Brain (organoid and tissue), 16 donors: ENCODE measurements at places on chromosomes 2 and 18. TPM values are rescaled to one million over a fixed set of nuclear protein-coding genes. Genes with fewer than 3 reads are reported as not detected.

Gene NEU2
- polyA plus RNA-seq, result not detected

Gene ACKR3
- 7.3 TPM for polyA plus RNA-seq

Gene NRP2
- 10.2 TPM for polyA plus RNA-seq

Gene ALPP
- polyA plus RNA-seq, result not detected

Gene SAG
- polyA plus RNA-seq, result not detected

Gene CABYR
- polyA plus RNA-seq, result 4.8 TPM

Gene GMCL1
- 7.9 TPM for polyA plus RNA-seq

Gene GPAT2
- polyA plus RNA-seq, result 1.5 TPM

Gene NPAS2
- polyA plus RNA-seq, result 5.3 TPM

Gene MFSD2B
- polyA plus RNA-seq, result not detected

Gene PSTPIP2
- polyA plus RNA-seq, result 2.2 TPM

Gene INO80D
- 0.71 TPM for polyA plus RNA-seq

Gene ACTR2
- 86.5 TPM for polyA plus RNA-seq

Gene ANKAR
- polyA plus RNA-seq, result 0.92 TPM

Gene VIT
- polyA plus RNA-seq, result 0.20 TPM

Gene SLC38A11
- 1.7 TPM for polyA plus RNA-seq
